ENCODE measurements at places on chromosomes 13 and 19.

- no peak for DNase-seq
Measured at GRCh38 chr19:51043497-51043896, 8.7 kb upstream of the KLK12 start.

DNA sequence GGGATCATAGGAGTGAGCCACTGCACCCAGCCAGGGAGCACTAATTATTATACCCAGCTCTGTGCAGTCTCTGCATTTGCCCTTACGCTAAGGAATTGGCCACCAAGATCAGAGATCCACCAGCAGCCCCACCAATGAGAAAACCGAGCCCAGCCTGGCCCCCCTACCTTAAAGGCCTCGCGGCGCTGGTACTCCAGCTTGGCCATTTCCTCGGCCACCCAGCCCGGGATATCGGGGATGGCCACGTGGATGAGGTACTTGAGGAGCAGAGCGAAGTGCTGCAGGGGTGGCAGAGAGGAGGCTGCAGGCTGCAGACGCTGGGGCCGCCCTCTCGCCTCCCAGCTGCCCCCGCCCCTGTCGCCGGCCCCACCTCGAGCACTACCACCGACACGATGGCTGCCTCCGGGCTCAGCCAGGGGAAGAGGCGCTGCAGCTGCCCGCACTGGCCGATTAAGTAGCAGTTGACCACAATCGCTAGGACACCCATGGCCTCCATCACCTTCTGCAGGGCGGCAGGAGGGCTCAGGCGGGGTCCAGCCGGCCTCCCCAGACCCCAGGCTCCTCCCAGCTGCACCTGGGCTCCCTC lies 7.5 kb downstream of the ANO8 start:
- DNase-seq, result no peak

DNA sequence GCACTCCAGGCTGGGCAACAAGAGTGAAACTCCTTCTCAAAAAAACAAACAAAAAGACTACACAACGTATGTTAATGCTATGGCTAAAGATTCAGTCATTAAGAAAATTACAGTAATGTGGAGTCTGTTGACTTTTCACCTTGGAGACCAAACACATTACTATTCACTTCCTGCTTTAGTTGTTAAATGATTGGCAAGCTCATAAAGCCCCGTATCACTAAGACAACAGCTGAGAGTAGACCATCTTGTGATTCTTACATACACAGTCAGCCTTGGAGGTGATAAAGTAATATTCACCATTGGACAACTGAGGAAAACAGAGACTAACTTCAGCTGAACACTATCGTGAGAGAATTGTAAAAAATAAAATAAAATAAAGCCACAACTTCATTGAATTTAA lies 86.5 kb downstream of the KCTD12 start:
- peak; percentile 79 for DNase-seq

- DNase-seq, result no peak
Measured at GRCh38 chr13:47831265-47831664, 169.8 kb downstream of the SUCLA2 start.

- DNase-seq, result no peak
Measured at GRCh38 chr19:54136086-54136863, 1.3 kb upstream of the CNOT3 start.

GRCh38 chr13:46620029-46620428 lies 67.1 kb downstream of the LRCH1 start:
- DNase-seq, result no peak

DNA sequence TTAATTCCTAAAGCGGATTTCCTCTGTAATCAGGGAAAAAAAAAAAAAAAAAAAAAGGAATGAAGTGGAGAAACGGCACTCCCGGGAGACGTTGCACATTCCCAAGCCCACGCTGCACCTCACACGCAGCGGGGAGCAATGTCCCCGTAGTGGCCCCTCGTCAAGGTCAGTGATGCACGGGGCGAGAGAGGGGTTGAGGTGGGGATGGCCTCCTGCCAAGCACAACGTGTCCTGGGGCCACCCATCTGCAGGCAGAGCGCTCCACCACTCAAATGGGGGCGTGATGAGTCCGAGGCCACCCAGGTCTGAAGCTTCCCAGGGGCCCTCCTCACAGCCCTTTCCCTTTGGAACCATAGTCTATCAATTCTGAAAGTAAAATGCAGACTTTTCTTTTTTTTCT lies 15.1 kb downstream of the PLK5 start:
- DNase-seq, result no peak

DNA sequence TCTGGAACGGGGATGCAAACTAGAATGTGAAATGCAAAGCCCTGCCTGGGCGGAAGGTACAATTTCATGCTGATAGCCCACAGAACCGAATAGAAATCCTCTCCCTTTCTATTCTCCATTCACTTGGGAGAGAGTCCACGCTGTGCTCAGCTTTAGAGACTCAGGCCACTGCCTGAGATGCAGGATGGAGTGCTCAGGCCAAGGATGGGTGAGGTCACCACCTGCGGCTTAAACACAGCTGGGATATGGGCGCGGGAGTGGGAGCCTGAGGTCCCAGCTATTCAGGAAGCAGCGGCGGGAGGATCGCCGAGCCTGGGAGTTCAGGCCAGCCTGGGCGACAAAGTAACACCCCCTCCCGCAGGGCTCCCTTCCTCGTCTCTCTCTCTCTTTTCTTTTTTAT lies 446 bp upstream of the ZNF83 start:
- DNase-seq, result peak; percentile 30

DNA sequence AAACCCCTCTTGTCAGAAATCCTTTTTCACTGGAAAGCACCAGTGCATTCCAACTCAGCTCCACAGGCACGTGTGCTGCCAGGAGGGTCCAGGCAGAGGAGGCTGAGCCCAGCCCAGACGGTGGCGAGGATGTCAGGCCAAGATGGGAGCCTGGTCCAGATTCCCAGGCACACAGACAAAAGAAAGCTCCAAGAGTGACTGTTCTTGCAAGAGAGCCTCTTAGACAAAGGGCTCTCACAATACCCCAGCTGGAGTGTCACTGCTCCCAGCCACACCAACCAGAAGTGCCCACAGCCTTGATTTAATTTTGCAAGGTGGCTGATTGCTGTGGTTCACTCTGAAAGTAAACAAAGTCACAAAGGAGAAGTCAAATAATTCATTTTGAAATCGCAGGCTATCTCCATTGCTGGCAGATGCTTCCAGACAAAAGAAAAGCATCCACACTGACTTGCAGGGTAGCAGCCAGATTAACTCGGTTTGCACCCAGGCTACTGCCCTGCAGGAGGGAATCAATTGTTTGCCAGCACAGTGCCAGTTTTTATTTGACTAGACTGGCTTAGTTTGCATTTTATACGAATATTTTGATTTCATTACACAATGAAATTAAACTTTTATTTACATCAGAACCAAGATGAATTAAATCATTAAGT lies 95.1 kb downstream of the RAB20 start:
- DNase-seq, result peak; percentile 23

GRCh38 chr19:11125994-11126685 lies 29.4 kb downstream of the SPC24 start:
- peak; percentile 38 for DNase-seq

DNA sequence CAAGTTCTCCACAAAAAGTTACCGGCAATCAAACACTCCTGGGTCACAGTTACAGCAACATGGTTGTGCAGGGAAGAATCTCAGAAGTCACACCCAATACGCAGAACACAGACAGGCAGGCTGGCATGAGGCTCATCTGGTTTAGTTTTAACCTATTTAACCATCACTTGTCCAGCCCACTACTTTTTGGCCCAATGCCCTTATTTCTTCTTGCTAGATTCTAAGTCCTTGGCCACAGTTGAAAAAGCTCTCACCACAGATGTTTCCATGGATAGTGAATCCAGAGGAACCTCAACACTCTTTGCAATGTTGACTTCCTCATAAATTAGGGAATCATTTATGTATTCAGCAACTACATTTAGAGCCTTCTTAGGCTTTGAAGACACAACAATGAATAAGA lies 50.7 kb upstream of the FNDC3A start:
- no peak for DNase-seq

DNA sequence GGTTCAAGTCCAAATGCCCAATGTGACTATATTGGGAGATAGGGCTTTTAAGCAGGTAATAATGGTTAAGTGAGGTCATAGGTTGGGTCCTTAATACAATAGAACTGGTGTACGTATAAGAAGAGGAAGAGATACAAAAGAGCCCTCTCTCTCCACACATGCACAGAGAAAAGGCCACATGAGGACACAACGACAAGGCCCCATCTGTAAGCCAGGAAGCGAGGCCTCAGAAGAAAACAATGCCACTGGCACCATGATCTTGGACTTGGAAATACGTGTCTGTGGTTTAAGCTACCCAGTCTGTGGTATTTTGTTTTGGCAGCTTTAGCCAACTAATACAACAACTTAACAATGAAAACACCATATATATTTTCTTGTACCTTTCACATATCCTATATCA lies 23.4 kb upstream of the RFC3 start:
- peak; percentile 44 for DNase-seq

- peak; percentile 78 for DNase-seq
Measured at GRCh38 chr19:7874076-7874896, at the start of gene PRR36. Gene PRR36, minus strand, starts transcription at chr19:7874390. Its CDS starts 701 bp downstream, at chr19:7873689.

DNA sequence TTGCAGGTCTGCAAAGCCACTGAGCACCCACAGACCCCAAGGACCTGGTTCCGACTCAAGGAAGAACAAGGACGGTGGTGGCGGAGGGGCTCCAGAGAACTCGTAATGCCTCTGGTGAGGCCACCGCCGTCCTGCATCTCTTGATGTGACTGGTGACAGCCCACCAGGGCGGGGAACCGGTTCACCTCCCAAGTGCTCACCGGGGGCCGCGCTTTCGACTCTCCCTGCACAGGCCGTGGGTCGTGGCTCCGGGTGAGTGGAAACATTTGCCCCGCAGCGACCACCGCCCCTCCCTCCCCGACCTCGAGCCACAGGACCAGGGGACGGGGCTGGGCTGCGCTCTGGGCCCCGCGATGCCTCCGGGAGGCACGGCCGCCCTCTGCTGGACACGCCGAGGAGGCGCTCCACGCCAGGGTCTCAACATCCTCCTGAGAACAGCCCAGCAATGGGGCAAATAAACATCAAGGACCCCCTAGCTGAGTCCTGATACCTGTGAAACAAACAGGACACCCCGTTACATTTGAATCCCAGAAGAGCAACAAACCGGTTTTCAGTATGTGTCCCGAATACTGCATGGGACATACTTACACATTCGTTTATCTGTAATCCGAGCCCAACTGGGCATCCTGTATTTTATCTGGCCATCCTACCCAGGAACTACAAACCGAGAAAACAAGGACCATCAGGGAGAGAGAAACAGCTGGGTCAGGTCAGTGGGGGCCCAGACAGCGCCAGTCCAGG lies 3.9 kb upstream of the PLPP2 start:
- no peak for DNase-seq

DNA sequence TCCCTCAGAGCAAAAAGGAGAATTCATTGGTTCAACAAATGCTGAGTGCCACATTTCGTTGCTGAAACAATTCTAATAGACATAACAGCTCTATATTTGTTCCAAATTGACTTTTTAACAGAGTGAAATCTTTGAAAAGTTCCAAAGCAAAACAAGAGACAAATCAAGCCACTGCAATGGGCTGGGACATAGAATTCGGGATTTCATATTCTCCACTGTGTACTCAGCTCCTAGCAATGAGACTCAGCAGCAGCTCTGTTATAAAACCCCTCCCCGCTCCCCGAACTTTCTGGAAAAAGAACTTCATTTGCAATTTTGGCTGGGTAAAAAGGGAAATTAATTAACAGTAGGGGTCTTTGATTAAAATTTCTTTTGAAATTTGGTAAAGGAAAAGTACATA lies 11.3 kb downstream of the RFX2 start:
- no peak for DNase-seq

DNA sequence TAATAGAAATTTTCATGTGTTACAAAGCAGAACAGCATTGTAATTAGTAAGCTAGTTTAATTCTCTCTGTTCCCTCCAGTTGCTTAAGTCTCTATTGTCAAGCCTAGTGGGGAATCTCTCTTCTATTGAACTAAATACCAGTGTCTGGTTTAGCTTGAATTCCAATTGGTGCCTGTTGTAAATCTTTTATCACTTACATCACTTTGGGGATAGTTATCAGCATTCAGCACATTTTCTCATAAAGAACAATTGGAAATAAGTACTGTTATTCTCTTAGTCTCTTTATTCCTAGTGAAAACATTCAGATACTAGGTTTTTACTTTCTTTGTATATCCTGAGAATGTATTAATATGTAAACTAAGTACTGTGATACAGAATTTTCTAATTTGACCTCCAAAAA lies 25.2 kb downstream of the IPO5 start:
- no peak for DNase-seq

- DNase-seq, result no peak
Measured at GRCh38 chr13:27130979-27131623, 40.5 kb downstream of the USP12 start.

DNA sequence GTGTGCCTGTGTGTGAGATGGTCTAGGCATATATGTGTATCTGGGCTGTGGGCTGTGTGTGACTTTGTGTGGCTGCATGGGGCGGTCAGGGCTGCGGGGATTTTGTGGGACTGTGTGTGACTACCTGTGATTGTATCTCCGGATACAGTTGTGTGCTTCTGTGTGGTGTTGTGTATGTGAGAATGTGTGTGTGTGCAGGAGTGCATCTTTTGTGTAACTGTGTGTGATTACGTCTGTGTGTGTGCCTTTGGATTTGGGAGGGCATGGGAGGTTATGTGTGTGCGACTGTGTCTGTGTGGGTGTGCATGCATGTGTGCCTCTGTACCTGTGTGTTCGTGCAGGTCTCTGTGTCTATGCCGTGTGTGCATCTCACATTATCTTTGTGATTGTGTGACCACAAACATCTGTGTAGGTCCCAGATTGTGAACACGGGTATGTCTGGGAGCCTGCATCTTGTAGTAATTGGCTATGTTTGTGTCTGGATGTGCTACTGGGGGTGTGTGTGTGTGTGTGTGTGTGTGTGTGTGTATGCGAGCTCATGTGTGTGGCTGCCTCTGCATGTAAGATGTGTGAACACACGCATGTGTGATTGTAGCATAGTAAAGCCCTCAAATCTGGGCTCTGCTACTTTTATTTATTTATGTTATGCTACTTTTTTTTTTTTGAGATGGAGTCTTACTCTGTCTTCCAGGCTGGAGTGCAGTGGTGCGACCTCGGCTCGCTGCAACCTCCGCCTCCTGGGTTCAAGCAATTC lies 7.6 kb downstream of the EHD2 start:
- DNase-seq, result no peak

GRCh38 chr19:30449078-30449590 lies 77.0 kb downstream of the ZNF536 start:
- no peak for DNase-seq

- DNase-seq, result no peak
Measured at GRCh38 chr13:46340011-46340410, 47.0 kb downstream of the RUBCNL start.

DNA sequence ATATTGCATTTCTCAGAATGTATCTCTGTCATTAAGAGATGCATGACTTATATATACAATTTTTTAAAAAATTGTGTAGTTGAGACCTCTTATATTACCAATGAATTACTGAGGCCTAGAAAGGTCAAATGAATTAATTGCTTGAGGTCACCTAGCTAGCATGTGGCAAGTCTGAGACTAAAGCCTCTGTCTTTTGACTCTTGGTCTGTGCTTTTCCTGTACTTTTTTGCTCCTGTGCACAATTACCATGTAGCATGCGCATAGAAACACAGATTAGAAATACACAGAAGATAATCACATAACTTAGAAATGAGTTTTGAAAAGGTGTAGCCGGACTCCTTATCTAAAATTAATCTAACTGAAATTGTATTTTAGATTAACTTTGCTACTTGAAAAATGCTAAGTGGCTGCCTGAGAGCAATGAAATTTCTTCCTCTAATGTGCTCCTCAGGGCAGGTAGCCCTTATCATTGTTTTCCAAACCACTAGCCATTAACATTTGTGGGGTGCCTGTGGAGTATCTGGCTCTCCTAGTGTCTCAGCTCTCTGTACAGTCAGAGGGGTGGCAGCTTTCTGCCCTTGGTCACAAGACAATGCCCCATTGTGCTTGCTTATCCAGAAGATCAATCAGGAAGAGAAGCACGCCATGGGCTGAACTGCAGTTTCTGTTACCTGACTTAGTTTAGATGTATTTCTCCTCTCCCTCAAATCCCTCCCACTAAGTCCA lies 119.6 kb downstream of the RFC3 start:
- no peak for DNase-seq

Data from NCI-H1930 (cell line).